ENCODE measurements at places on chromosomes 13 and 19.

GRCh38 chr19:8302357-8302691, 5.8 kb downstream of the CD320 start:
- no peak for DNase-seq

DNA sequence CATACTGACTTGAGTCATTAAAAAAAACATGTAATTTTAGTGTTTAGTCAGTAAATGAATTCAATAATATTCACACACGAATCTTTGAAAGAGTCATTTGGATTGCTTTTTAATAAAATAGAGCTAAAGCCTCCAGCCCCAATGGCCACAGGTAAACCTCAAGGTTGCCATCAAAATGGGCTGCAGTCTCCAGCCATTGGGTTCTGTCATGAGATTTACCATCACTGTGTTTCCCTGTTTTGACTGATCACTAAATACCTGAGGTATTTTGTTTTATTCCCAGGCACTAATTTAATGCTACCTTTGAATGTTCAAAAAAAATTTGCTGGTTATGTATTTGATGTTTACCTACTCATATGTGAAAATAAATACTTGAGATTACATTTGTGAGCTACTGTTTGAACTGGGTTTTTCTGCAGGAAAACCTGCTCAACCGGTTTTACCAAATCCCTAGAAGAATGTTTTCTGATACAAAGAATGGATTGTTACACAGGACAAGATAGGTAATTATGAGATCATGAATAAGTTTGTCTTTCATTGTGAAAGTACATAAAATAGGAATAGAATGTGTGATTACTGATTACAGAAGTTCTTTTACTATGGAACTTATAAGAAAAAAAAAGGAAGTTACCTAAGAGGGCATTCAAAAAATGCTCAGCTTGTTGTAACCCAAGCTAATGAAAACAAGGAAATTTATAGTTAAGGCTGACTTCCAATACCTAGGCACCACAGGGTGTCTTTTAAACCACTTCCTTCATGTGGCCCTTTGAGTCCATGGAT, 391.3 kb downstream of the EFNB2 start:
- no peak for DNase-seq

DNA sequence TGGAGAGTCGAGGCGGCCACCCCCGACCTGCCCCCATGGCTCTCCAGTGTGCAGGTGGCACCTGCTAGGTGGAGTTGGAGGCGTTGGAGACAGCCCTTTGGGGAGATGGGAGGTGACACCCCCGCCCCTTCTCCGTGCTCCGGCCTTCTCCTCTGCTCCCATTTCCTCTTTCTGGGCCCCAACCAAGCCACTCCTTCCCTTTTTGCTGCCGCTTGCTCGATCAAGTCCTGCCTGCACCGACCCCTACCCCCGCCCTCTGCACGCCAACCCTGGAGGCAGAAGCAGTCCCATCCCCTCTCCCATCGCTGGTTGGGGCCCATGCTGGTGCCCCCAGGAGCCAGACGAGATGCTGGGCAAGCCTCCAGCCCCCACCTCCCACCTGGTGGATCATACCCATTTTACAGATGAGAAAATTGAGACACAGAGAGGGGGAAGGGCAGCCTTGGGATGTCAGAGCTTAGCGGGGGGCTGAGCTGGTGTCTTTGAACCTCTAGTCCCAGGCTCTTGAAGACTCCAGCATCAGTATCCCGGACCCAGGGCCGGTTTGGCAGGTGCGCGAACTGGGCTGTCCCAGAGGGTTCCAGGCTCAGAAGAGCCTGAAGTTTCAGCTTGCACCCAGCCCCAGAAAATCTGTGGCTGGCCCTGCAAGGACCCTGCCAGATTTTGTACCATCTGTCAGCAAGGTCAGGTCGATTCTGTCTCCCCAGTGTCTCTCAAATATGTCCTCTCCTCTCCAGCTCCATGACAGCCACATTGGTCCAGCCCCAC, 10.3 kb downstream of the GNA15 start:
- DNase-seq: no peak

GRCh38 chr19:54233941-54234340, 8.6 kb downstream of the LILRA6 start:
- DNase-seq: no peak

DNA sequence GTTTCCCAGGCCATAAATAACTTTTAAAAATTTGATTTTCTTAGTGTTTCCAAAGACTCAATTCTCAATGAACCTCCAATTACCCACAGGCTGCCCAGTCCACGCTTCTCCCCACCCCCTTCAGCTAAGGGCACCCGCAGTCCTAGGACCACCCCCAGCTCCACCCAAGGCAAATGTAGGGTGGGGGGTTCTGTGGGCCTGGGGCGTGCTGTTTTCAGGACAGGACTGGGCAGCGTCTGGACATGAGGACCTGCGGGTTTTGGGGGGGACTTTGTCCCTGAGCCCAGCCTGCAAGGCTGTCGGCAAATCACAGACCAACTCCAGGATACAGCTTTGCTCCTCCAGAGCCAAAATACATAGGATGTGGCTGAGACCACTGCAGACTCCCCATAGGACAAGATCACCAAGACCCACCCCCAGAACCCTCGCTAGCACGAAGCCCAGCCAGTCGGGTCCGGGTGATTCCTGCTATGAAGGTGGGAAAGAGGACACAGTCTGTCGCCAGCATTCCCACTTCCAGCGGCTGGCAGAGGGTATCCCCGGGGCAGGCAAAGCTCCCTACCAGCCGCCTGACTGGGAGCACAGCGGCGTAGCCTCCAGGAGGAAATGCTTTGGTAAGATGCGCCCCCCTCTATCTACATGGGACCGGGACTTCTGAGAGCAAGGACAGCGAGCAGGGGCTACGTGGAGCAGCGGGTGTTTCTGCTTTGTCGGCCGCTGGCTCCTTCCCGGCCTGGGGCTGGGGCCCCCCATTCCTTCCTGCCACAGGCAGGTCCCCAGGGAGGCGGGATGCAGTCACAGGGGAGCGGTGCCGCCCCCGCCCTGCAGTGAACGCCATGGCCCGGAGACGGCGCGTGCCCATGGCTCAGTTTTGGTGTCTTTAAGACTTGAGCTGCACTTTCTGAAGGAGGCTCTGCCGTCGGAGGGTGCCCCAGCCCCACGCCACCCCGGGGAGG, 1.6 kb upstream of the TIMM13 start:
- no peak for DNase-seq

DNA sequence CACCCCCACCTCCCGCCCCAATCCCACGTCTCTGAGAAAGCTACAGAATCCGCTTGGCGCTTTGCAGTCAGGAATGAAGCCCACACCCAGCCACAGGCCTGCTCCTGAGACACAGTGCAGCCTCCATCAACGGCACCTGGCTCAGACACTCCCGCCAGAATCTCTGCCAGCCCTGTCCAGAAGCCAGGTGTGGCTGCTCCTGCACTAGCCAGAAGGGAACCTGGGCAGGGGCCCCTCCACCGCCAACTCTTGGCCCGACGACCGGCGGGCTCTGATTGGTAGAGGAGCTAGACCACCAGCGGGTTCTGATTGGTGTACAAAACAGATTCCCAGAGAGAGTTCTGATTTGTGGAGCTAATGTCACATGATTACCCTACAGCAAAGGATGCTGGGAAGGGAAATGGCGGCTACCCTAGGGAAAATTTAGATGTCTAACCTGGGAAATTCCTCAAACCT, 2.9 kb upstream of the PPP6R1 start:
- no peak for DNase-seq

DNA sequence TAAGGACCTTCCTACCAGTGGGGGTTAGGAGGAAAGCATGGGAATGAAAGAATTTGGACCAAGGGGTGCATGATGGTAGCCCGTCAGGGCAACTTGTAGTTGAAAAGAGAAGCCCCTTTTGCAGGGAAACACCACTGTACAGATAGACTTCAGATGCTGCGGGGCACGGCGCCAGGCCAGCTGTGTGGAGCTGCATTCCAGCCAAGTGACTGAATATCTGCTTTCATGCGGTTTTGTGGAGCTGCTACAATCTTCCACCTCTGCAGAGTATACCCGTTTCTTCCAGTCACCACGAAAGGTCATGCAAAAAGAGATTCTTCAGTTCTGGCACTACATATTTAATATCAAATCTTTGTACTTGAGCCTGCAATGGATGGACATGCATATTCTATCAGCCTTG, 104.7 kb downstream of the RGCC start:
- no peak for DNase-seq

DNA sequence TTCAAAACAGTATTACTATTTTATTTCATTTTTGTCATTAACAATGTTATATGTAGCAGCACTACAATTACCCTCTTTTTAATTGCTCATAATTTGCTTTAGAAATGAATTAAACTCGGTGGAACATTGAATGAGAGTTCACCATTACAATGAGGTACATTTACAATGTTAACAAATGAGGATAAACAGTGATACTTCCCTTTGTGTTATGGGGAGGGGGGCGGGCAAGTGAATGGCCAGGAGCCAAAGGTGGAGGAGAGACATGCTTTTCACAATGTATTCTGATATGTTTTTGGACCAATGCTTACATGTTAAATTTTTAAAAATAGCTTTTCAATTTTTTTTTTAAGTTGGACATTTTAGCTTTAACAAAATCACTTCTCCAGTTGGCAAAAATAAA, 34.2 kb downstream of the NALCN start:
- DNase-seq: no peak

- no peak for DNase-seq
Observed at GRCh38 chr19:39498798-39499642, at the start of gene DLL3. DLL3 (plus strand) TSS chr19:39498947; CDS start chr19:39498975, 28 bp downstream.

DNA sequence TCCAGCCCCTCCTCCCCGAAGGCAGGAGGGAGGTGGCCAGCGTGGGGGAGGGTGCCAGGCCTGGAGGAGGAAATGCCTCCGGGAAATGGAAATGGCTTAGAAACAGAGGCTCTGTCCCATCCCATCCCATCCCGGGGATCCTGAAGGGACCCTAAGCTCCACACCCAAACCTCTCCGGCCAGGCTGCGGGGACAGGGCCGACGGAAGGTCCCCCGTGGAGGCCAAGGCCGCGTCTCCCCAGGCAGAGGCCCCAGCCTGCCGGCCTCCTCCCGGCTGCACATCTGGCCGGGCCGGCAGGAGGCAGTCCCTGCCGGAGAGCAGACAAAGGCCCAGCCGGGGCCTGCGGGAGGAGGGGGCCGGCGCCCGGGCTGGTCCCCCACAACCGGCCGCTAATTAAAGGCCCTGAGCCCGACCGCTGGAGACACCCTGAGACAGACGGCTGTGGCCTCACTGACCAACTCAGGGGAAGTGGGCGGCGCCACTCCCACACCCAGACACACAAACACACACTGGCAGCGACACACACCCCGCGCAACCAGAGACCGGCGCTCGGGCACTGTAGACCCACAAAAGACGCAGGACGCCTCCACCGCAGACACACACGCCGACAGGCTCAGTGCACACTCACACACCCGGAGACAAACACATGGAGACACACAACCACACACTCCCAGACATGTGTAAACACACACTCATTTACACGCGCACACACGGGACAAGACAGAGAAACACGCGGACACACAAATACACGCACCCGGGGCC, 1.1 kb downstream of the ADAMTS10 start:
- DNase-seq: no peak

GRCh38 chr19:51161867-51162496, 19.9 kb downstream of the SIGLEC7 start:
- DNase-seq: no peak

GRCh38 chr13:27976362-27977091, 7.4 kb upstream of the CDX2 start:
- no peak for DNase-seq

DNA sequence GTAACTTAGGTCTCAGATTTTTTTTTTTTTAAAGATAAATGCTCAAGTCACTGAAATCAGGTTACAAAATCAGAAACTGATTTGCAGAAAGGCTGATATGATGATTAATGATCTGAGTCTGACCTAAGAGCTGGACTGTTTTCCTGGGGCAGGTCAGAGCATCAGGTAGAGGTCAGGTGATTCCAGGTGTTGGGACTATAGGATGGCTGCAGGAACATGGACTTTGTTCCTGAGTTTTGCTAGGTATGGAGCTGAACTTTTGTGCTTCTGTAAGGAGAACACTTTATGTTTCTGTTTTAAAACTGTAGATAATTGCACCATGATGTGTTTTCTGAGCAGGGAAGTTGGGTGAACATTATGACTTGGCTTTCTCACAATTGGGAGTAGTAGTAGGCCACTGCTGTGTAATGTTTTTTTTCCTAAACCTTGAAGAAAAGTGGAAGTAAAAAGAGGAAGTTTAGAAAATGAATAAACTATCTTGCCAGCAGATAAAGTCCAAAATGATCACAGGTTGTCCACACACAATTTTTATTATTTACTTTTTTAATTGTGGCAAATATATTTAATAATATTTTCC, 297.2 kb downstream of the DCT start:
- no peak for DNase-seq

DNA sequence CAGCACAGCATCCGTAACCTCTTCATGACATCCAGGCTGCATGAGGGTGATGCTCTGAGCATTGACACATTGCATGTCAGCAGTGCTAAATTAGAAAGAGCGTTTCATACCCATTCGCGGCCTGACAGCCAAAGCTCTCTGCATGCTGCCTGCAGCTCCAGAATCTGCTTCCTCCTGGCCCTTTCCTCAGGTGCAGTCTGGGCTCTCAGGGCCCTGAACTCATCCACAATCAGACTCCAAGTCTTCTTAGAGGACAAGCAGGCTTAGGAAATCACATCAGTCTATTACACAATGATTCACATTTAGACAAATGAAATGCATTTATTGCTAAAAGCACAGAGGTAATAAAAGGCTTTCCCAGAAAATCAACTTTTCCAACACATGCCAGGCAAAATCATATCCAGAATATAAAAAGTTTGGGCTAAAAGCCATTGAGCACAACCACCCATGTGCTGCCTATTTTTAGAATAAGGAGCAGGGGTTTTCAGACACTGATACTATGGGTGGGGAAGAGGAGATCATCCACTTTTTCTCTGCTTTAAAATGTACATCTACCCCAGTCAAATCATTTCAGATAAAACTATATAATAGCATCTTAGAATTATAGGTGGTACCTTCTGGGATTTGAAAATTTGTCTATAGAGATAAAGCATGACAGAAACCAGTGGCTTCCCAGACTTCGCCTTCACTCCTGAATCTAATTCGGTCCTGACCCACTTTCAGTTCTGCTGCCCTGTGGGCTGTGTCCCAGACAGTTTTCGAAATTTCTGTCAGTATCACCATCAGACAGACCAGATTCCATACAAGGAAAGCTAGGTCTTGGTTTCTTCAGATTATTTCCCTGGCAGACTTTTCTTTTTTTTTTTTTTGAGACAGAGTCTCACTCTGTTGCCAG, 109.3 kb downstream of the COL4A2 start:
- no peak for DNase-seq

GRCh38 chr13:19838865-19839275, 24.6 kb downstream of the ZMYM5 start:
- no peak for DNase-seq

- DNase-seq: no peak
Observed at GRCh38 chr13:85654227-85654626, 145.0 kb downstream of the SLITRK6 start.
